ENCODE measurements at places on chromosomes 1 and 21.

DNA sequence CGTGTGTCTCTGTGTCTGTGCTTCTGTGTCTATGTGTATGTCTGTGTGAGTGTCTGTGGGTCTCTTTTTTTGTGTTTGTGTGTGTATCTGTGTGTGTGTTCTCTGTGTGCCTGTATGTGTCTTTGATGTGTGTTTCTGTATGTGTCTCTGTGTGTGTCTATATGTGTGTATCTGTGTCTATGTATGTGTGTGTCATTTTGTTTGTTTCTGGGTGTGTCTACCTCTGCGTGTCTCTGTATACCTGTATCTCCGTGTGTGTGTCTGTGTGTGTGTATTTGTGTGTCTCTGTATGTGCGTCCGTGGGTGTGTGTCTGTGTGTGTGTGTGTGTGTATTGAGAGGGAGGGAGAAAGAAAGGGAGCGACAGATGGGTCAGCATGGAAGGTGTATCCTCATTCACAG lies 106.3 kb upstream of the TRABD2B start:
- no peak for DNase-seq

GRCh38 chr1:234724516-234725176 lies 114.7 kb upstream of the IRF2BP2 start:
- no peak for DNase-seq

- DNase-seq: no peak
Observed at GRCh38 chr1:179126338-179127060, 44.6 kb downstream of the TOR3A start.

GRCh38 chr1:81571946-81572345 lies 228.8 kb upstream of the ADGRL2 start:
- DNase-seq: no peak

GRCh38 chr1:16927711-16928485 lies 6.2 kb downstream of the CROCC start:
- DNase-seq: no peak

DNA sequence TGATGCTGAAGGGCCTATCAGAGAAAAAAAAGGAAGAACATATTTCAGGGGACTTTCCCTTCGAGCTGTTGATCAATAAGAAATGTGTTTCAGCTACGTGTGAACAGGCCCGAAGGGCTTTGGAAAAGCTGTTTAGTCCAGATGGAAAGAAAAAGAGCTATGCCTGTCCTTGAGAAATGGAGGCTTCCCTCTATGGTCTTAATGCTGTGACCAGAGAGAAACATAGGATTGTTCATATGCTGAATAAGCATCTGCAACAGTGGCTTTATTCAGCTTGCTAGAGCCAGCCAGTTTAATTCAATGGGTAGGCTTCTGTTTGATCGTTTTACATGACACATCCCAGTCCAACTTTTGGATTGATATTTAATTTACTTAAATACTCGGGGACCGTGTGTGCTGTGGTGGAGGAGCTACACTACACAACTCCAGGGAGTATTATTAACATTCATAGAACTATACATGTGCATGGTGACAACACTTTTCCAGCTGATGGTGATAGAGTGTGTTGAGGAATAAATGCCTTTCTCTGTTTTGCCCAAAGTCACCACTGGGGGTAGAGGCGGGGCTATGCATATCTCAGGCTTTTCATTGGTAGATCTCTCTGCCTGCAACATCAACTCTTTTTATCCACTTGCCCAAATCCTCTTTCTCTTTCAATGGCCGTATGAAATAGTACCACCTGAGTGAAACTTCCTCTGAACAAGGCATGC lies 106.7 kb upstream of the C8B start:
- DNase-seq: no peak

GRCh38 chr1:61109158-61109557 lies 26.8 kb downstream of the NFIA start:
- no peak for DNase-seq

DNA sequence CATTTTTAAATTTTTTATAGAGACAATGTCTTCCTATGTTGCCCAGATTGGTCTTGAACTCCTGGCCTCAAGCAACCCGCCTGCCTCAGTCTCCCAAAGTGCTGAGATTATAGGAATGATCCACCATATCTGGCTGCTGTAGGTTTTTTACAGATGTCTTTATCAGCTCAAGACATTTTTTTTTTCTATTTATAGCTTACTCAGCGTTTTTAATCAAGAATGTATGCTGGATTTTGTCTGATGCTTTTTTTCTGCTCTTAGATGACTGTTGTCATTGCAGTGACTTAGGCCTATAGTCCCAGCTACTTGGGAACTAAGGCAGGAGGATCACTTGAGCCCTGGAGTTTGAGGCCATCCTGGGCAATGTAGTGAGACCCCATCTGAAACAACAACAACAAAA lies 72.5 kb downstream of the POFUT2 start:
- DNase-seq: no peak

- no peak for DNase-seq
Observed at GRCh38 chr1:167152192-167152876, 58.5 kb downstream of the STYXL2 start.

- no peak for DNase-seq
Observed at GRCh38 chr1:6262555-6263420, 1.9 kb upstream of the GPR153 start.

- DNase-seq: no peak
Observed at GRCh38 chr1:106700211-106700610, 356.3 kb upstream of the PRMT6 start.

DNA sequence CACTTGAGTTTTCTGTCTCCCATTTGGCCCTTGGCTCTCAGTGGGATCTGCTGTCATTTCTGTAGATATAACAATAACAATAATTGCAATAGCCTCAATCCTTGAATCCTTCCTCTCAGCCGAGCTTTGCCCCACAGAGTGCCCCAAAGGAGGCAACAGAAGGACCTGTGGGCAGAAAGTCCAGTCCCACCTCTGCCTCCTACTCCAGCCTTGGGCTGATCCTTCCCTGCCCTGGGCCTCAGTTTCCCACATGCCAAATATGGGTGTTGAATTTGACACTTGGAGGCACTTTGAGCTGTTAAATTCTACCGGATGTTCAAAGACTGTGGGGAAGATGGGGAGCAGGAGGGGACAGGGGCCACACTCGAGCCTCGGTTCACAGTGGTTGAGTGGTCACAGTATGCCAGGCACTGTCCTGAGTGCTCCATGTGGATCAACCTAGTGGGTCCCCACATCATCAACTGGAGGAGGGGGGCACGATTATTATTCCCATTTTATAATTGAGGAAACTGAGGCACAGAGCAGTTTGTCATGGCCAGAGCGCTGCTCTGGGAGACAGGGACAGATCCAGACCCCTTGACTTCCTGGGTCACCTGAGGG lies 307.1 kb downstream of the MATN1 start:
- DNase-seq: no peak

- no peak for DNase-seq
Observed at GRCh38 chr1:107531065-107531908, 390.4 kb downstream of the NTNG1 start.
